T-helper 2 cell (primary cell): ENCODE measurements at places on chromosomes 1 and 21.

GRCh38 chr21:45574081-45574501 lies 31.9 kb upstream of the SLC19A1 start:
- DNase-seq, result no peak

DNA sequence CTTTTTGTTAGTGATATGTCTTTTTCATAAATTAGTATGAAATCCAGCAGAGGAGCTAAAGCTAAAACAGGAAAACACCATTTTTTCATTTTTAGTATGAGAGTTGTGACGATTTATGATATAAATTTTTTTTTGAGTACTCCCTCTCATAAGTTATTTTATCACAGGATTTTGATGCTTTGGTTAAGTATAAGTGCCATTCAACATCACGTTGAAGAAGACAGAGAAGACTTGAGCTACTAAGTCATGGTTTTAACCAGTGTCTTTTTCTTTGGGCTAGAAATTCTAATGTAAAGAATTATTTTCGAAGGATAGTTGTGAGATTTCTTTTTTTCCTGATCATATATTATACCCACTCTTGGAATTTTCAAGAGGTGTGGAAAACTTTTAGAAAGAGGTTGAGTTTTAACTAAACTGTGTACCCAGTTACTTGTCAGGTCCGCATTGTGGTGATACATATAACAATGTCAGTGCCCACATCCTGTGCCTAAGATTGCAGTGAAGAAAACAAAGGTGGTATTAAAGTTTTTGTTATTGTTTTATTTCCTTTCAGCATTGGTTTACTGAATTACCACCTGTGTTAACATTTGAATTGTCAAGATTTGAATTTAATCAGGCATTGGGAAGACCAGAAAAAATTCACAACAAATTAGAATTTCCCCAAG lies 93.8 kb downstream of the USP25 start:
- DNase-seq, result no peak

DNA sequence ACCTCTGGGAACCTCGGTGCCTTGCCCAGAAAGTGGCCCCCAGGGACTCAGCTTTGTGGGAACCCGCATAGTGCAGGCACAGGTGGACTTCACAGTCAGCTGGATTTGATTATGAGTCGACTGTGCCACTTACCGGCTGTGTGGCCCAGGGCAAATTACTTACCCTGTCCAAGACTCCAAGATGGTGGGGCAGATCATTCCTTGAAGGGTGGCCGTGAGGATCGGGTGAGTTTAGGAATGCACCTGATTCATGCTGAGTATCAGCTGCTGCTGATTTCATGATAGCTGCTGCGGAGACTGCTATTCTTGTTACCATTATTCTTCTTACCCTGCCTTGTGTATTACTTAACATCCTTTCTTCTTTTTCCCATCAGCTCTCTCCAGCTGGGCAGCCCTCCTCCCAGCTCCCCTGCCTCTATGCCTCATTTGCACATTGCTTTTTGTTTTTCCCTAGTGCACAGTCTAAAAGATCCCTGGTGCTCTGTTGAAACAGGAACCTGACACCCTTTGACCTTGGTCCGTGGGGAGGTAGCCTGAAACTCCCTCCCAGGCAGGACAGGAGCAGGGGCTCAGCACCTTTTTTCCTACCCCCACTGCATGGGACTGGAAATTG lies 40.5 kb upstream of the FHAD1 start:
- DNase-seq, result no peak

DNA sequence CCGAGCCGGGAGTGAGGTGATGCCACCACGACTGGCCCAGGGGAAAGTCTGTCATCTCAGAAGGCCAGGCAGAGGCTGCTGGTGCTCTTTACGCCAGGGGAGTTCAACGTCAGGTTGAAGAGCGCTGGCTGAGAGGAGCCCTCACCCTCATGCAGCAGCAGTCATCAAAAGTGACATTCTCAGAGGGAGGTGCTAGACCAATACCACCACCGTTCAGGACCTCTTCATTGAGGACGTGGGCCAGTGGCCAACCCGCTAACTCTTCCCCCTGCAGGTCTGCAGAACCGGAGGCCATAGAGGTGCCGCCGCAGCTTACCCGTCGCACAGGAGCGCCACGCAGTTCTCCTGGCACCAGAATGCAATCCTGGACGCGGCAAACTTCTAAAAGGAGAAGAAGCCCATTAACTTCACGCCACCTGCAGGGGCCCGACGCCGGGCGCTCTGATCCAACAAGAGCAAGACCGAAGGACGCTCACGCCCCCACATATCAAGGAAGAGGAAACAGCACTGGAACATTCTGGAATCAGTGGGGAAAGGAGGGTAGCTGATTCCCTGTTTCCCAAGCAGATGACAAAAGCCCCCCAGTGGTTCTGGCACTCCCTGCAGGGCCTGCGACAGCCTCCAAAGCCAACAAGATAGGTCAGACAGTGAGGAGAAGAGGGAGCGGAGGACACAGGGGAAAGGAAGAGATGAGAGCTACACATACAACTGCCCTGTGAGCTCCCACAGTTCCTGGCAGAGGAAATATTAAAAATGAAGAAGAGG lies 24.9 kb downstream of the WDR4 start:
- no peak for DNase-seq

- DNase-seq, result no peak
Measured at GRCh38 chr1:168742386-168742785, 13.4 kb upstream of the DPT start.

DNA sequence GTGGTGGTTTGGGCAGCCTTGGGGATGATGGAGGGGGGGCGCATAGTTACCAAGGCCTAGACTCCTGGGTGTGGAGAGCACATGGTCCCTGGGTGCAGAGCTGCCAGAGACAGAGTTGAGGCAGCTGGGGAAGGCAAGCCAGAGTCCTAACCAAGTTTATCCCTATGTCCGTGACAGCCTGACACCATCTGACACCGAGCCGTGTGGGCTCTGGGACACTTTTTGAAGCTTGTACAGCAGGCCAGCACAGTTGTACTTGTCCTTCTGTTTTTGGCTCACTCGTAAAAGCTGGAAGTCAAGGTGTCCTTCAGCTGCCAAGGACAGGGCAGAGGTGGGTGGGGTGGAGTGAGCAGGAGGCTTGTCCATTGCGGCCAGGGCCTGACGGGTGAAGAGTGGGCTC lies 28.5 kb downstream of the SLC26A9 start:
- no peak for DNase-seq

- no peak for DNase-seq
Measured at GRCh38 chr1:104294259-104294658, 544.6 kb downstream of the AMY1C start.

GRCh38 chr1:53545663-53546408 lies 86.6 kb downstream of the DMRTB1 start:
- no peak for DNase-seq

- DNase-seq, result no peak
Measured at GRCh38 chr1:171081763-171082201, 8.9 kb upstream of the FMO3 start.

- DNase-seq, result no peak
Measured at GRCh38 chr1:21849909-21850576, 38.0 kb downstream of the LDLRAD2 start.

DNA sequence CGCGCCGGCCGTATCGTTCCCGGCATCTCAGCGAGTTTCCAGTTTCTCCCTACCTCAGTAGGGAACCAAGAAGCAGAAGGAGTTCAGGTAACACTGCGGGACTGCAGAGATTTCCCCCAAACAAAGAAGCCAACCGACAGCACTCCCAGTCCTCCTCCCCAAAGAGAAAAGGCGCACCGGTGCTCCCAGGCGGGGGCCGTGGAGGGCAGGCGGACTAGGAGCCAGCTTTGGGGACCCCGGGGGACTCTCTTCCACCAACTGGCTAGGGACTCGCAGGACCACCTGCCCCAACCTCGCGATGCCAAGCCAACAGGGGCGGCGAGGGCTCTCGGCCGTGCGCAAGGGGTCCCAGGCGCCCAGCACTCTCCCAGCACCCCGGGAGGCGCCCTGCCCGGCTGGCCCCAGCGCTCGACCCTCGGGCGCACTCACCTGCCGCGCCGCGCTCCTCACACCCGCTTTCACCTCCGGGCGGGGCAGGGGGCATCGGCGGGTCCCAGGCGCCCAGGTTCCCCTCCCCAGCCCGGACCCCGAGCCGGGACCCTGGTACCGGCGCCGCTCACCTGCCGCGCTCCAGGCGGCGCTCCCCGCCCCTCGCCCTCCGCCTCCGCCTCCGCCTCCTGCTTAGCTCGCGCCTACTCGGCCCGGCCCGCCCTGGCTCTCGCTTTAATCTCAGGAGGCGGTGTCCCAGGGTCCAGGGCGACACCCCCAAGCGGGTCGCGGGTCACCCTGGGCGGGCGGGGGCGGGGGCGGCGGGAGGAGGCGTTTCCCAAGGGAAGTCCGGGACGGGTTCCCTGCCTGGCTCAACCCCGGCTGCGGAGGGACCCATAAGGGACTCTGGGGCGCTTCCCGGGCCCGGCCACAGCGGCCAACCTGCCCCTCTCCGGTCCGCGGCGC lies at the start of gene TMPRSS2:
TSS of gene TMPRSS2 (minus strand) at position 638 of the 894 bp plus-strand sequence. CDS start 10,025 bp downstream, outside the sequence.
- DNase-seq, result no peak

DNA sequence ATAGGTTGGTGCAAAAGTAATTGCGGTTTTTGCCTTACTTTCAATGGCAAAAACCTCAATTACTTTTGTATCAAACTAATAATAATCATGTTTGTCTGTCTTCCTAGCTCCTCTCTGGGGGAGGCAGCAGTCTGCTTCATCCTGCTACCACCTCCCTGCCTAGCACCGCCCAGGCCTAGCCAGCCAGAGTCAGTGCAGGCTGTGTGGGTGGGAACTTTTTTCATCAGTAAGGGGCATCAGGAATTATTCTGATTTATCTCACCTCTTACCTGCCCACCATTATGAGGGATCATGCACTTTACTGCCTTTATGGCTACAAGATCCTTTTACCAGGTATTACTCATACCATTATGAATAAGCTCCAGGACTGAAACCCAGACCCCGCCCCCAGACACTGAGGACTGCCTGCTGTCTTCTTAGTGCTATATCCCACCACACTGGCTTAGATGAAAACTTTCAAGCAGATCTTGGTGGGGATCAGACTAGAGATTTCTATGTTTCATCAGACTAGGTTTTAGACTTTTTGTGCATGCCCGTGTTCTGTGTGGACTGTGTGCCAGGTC lies 116.4 kb downstream of the PBX1 start:
- DNase-seq, result no peak

DNA sequence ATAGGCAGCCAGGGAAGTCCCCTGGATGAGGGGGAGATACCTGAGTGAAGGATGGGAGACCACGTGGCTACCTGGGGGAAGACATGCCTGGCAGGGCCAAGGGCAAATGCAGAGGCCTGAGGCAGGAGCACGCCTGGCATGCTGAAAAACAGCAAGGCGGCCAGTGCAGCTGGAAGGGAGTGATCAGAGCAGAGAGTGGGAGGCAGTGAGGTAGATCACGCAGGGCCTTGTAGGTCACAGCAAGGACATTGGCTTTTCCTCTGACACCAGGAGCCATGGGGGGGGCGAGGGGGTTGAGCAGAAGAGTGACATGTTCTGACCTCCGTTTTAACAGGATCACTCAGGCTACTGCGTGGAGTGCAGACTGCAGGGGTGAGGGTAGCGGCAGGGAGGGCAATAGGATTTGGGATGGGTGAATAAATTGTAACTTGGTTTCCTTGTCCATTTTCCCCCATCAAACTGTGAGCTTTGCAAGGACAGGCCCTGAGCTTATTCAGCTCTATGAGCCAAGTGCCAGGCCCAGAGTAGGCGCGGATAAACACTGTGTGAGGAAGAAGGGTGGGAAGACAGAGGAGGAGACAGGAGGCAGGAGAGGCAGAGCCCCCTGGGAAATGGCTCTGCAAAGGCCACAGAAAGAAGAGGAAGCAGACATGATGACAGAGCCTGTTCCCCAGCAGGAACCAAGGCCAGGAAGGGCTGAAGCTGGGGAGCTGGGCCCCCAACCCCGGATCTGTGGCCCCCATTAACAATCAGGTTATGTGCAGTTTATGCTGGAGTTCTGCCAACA lies 16.6 kb downstream of the IFI6 start:
- no peak for DNase-seq

DNA sequence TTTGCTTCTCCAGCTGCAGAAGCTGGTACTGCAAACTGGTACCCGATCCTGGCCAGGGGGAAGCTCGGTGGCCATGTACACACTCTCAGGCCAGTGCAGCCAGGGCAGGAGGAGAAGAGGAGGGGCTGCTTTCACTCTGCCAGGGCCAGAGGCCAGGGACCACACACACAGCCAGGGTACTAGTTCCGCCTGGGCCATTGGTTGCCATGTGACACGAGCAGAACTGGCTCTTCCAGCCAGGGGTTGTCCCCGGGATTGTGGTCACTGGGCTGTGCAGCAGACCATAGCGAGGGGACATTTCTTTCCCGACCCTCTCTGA lies 3.7 kb upstream of the SHISAL2A start:
- no peak for DNase-seq

DNA sequence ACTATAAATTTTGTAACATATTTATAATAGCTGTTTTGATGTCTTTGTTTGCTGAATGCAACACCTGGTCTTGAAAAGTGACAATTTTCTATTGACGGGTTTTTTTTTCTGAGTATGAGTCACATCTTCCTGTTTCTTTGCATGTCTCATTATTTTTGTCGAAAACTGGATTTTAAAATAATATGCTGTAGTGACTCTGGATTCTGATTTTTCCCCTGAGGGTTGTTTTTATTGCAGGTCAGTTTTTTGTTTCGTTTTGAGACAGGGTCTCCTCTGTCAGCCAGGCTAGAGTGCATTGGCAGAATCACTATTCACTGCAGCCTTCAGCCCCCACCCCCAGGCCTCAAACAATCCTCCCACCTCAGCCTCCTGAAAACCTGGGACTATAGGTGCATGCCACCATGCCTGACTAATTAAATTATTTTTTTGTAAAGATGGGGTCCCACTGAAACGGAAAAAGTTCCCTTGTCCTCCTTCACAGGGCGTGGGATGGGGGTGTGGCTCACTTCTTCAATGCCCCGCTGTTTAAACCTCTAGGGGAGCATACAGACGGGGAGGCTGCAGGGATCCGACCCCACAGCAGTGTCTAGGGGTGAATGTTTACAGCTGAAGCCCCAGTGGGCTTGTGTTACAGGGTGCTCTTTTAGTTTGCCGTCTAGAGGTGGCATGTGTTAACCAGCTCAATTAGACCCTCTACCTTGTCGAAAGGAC lies 11.3 kb upstream of the PPIE start:
- DNase-seq, result no peak

DNA sequence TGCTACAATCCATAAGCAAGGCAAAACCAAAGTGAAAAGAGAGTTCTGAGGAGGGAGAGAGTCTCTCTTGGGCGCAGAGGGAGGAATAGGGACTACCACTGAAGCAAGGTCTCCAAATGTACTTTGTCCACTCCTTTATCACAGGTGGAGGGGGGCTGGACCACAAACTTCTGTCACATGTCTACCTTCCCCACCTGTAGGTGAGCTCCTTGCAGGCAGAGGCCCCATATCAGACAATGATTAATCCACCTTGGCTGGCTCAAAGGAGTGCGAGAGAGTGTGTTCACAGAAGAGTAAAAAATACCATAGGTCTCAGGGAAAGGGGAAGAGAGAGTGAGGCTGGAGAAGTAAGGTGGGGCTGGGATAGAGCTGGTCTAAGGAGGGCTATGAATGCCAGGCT lies 4.5 kb downstream of the BEND5 start:
- DNase-seq, result no peak

DNA sequence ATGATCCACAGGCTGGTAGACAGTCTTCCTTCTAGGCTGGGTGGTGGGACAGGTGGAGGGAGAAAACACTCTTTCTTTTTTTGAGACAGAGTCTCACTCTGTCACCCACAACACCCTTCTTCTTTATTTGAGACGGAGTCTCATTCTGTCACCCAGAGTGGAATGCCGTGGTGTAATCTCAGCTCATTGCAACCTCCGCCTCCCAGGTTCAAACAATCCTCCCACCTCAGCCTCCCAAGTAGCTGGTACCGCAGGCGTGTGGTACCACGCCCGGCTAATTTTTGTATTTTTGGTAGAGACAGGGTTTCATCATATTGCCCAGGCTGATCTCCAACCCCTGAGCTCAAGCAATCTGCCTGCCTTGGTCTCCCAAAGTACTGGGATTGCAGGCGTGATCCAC lies 2.9 kb downstream of the GPR37L1 start:
- DNase-seq, result no peak
